Stimulated activated memory B cell treated with anti-CD40 and anti-IgM and Interleukin-4, amounts not matched to agents 10 μg/mL and 1 μg/mL and 100 μg/mL, for 72 hours (primary cell): ENCODE measurements at places on chromosomes 7 and 10.

DNA sequence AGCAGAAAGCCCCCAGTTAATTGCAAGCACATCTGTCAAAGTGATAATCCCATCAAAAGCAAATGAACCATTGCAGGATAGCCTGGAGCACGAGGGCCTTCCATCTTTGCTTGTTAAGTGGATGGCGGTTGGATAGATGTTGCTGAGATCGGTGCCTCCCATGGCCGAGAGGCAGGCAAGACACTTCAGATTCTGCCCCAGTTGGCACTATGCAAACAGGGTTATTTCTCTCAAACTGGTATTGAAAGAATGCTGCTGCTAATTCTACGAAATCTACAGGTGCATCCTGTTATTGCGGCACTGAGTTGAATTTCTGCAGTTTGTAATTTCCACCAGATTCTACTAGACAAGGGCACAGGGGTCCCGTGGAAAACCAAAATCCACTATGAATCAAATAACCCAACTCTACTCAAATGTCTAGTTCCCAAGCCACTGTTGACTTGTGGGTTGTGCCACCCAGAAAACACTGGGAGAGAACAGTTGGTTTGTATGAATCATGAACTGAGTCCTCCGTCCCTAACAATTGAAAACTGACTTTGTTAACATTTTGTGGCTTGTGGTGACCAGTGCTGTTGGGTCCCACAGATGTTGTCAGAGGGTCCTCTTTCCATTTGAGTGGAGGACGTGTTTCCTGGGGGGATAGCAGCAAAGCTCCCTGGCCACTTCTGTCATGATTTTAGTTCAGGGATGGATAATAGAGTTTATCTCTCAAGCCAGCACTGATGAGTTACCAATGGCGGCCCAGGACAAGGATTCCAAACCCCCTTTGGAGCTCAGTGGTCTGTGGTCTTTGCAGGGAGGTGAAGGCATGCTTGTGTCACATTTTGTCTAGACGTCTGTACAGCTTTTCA, 7.1 kb upstream of the IL2RA start:
- peak; percentile 72 for ATAC-seq

DNA sequence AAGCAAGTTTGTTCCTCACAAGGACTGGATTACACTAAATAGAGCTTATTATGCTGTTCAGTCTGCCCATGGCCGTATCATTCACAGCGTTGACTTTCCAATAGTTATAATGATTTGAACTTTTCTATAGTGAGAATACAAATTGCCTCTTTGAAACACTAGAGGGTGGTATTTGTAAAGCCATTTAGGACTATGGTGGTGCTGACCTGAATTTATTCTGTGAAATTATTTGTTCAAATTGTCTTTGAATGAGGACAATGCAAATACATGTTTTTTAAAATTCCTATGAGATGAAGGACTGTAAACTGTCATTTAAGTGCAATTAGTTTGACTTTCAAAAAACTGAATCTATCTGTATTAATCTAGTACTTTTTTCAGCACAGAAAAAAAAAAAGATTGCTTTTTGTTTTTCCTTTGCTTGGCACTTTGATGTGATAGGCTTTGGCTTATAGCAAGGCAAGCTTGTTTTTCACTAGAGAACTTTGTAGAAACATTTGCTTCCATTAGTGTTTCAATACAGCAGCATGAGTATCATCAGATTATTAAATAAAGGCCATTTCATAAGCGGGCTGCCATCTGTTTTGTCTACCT, 122.7 kb upstream of the TMEM229A start:
- ATAC-seq: no peak

- ATAC-seq: no peak
Observed at GRCh38 chr10:3467052-3467951, 294.7 kb upstream of the PITRM1 start.

- ATAC-seq: peak; percentile 38
Observed at GRCh38 chr7:113394856-113395255, 276.5 kb upstream of the SMIM30 start.

- no peak for ATAC-seq
Observed at GRCh38 chr10:16436367-16436757, 448 bp upstream of the PTER start.

DNA sequence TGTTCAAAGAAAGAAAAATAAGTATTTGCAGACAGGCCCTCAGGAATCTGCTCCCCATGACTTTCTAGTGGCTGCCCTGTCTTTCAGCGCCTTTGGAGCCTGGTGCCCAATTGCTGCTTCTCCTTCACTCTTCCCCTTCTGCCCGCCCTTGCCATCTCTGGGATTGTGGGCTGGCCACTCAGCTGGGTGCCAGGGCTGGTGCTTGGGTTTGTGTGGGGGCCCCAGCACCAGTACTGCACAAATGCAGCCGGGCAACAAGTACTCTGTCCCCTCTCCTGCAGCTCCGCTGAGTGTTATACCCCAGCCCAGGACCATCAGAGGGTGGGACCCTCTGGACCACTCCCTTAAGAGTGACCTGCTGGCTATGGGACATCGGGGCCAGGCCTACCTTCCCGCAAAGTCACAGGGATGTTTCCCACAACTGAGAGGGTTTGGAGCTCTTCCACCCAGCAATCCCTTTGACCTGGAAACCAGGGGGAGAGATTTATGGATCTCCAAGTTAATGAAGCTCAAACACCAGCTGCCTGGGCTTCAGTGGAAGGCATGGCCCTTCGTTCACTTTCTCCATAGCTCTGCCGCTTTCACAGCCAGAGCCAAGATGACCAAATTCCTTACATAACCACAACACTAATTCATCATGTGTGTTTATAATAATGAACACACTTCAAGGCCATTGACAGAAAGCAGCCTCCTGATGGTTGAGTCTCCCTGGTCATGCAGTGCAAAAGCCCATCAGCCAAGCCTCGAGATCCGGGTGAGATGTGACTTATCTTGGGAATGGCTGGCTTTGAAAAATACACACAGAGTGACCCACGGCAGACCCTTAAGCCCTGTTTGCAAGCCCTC, 313.9 kb upstream of the ZNF32 start:
- ATAC-seq: no peak

- no peak for ATAC-seq
Observed at GRCh38 chr10:71264345-71265200, 52.2 kb downstream of the UNC5B start.

DNA sequence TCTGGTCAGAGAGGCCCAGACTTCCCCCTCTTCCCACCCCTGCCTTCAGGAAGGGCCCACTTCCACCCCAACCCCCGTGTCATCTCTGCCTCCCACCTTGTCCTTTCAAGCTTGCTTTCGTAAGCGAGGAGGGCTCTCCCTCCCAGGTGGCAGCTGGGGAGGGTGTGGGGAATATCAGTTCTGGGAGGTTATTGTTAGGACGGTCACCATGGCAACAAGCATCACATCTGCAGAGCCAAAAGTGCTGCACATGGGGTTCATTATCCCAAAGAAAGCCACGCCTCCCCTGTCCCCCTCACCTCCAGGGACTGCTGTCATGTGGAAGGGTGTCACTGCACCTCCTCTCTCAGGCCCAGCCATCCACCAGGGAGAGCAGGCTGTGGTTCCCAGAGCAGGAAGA, 2.6 kb upstream of the CAMK2B start:
- ATAC-seq: no peak

GRCh38 chr7:39421251-39421650, 145.0 kb upstream of the YAE1 start:
- ATAC-seq: no peak

- ATAC-seq: peak; percentile 66
Observed at GRCh38 chr10:5447611-5448071, 35.3 kb downstream of the NET1 start.
